ENCODE measurements at places on chromosomes 2 and 18.

- no peak for DNase-seq
These were observed 132.0 kb downstream of the ZNF804A start for GRCh38 chr2:184730288-184730687.

DNA sequence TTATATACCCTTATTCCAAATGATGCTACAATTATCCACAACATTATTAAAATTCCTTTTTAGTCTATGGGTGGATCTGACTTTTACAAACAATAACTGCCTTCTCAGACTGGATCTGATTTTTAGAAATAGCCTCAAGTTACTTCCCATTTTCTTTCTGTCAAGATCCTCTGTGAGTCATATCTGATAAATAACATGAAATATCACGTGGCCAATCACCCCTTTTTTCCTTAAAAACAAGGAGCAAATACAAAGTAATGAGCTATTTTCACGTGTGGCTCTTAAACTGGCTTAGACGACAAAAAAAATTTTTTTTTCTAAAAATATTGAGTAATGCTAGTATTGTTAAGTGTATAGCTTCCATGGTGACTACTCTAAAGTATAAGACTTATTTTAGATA, 6.7 kb downstream of the PELI1 start:
- DNase-seq = no peak

- no peak for DNase-seq
These were observed 55.9 kb downstream of the ACVR1C start for GRCh38 chr2:157572725-157573124.

- DNase-seq = no peak
These were observed 54.7 kb upstream of the LRATD1 start for GRCh38 chr2:14577843-14578242.

DNA sequence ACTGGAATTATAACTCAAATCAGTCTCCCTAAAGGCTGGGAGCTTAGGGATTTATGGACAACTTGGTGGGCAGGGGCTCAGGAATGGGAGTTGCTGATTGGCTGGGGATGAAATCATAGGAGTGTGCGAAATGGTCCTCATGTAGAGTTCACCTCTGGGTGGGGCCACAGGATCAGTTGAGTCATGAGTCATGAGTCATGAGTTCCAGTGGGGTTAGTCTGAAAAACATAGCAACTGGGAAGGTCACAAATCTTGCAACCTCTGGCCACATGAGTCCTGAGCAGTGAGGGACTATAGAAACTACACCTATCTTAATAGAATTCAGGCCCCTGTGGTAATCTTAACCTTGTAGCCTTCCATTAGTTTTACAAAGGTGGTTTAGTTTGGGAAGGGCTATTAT, 383.3 kb downstream of the RBM43 start:
- peak; percentile 17 for DNase-seq

All from T1000 (cell line).